ENCODE measurements at places on chromosomes 4 and X. TPM values are rescaled to one million over a fixed set of nuclear protein-coding genes. Genes with fewer than 3 reads are reported as not detected.

Gene BMX
- polyA plus RNA-seq: 3.9 TPM

Gene RASGEF1B
- 3.9 TPM for polyA plus RNA-seq

Gene RHOXF1
- 2.9 TPM for polyA plus RNA-seq

Gene CHST7
- polyA plus RNA-seq: 25.1 TPM

Gene TEX13B
- polyA plus RNA-seq: not detected

Gene LSM6
- 48.5 TPM for polyA plus RNA-seq

Gene SMIM10
- 11.1 TPM for polyA plus RNA-seq

Gene NDUFC1
- polyA plus RNA-seq: 80.1 TPM

Gene ATP10D
- 8.2 TPM for polyA plus RNA-seq

Gene SLC25A6
- 105 TPM for polyA plus RNA-seq

Gene CSAG3
- polyA plus RNA-seq: not detected

- no peak for DNase-seq
These were observed 1.5 kb upstream of the NKX6-1 start for GRCh38 chr4:84500386-84501201.

GRCh38 chrX:117996918-117997480, 119.6 kb downstream of the KLHL13 start:
- DNase-seq: no peak

DNA sequence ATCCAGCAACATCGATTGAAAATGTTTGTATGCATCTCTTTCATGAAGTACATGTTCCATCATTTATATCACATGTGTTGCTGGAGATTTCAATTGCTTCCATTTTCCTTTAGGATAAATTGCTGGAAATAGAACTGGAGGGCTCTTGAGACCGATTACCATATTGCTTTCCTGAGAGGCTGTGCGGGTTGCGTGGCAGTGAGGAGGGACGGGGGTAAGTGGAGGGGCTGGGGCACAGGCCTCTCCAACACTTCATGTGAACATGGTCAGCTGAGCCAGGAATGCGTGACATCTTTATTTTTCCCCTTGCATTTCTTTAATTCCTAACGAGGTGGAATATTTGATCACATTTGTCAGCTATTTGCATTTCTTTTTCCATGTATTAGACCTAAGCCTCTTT, 144.6 kb downstream of the TBL1X start:
- no peak for DNase-seq

GRCh38 chrX:105126201-105126600, 94.3 kb downstream of the TEX13A start:
- no peak for DNase-seq

DNA sequence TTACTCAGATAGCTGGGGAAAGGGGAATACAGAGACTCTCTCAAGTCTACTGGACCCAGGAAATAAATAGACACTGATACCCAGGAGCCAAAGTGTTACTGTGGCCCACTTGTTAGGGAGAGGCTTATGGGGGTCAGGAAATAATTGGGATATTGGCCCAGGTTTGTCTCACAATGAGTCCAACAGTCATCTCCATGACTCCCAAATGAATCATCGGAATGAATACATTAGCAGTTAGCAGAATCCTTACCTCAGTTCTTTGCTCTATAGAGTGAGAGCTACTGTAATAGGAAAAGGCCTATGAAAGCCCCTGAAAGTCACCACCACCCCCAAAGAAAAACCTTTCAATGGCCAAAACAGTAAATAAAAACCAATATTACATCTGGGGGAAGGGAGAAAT, 42.4 kb upstream of the ARHGEF6 start:
- no peak for DNase-seq

GRCh38 chr4:47972181-47972580, 44.3 kb downstream of the CNGA1 start:
- no peak for DNase-seq

- no peak for DNase-seq
These were observed 371.0 kb downstream of the BCOR start for GRCh38 chrX:39726771-39727170.

GRCh38 chr4:142035566-142035965, 399.2 kb downstream of the IL15 start:
- no peak for DNase-seq

- no peak for DNase-seq
These were observed 432 bp downstream of the TMEM175 start for GRCh38 chr4:932713-933070.

DNA sequence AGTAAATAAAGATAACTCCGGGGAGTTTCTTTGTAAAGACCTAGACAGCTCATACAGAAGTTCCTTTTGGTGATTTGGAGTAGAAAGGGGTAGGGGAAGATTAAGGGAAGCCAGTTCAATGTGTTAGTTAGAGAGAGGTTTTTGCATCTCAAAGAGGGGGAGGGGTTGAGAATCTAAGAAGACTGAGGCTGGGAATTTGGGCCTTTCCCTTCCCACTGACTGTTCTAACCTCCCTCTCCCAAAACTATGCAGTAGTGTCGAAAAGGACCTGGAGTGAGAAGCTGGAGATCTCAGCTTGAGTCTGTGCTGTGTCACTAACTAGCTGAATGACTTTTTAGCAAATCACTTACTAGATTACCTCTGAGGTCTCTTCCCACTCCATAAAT, 55.7 kb upstream of the CCDC160 start:
- no peak for DNase-seq

GRCh38 chrX:114038358-114038757, 545.5 kb upstream of the HTR2C start:
- DNase-seq: no peak

GRCh38 chr4:71009890-71010588, 16.6 kb downstream of the DCK start:
- DNase-seq: no peak

- DNase-seq: no peak
These were observed 109.9 kb downstream of the AFF1 start for GRCh38 chr4:87044511-87045233.

GRCh38 chr4:139266208-139266582, 13.8 kb downstream of the MGARP start:
- no peak for DNase-seq

DNA sequence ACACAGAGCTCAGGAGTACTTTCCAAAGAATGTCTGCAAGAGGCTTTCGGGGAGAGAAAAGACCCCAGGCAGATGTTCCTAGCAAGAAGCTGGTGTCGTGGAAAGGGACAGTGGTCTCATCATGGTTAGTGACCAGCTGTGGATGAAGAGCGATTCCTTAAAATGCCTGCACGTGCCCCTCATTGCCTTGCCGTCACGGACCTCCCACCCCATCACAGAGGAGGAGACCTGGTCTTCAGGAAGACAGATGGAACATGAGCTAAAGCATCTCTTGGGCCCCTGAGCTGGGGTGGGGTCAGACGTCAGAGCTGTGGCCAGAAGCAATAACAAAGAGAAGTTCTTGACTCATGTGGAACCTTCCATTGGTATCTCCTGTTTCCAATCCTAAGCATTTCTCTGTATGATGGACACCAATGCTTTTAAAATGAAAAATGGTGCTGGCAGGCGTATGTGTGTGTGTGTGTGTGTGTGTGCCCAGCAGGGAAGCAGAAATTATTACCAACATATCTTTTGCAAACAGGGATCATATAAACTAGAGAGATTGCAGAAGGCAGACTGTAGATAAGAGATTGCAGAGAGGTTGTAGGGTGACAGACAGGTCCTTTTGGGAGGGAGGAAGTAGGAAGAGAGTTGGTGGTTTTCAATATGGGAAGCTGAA, 25.2 kb upstream of the ASMTL start:
- DNase-seq: no peak

GRCh38 chr4:169312690-169313422, 42.1 kb upstream of the SH3RF1 start:
- DNase-seq: no peak

GRCh38 chrX:149467461-149467860, 37.6 kb downstream of the IDS start:
- no peak for DNase-seq

- DNase-seq: no peak
These were observed 67.7 kb downstream of the RHOH start for GRCh38 chr4:40264497-40264896.

GRCh38 chr4:130393642-130394041, 1297.7 kb downstream of the C4orf33 start:
- no peak for DNase-seq

DNA sequence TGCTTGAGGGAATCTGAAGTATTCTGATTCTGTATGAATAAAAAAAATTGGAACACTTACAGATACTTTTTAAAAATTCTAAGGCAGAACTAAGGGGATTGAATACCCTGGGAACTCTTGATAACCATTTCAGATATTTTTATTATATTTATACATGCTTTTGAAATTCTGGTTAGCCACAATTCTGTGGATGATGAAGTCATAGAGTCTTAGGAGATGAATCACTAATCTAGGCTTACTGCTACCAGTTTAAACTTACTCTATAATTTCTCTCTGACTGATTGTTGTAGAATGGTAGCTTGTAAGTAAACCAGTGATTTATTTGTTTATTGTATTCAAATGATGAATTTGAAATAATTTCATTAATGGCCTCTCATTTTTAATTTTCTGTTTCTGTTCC, 11.4 kb upstream of the SLAIN2 start:
- DNase-seq: no peak

- DNase-seq: no peak
These were observed 40.6 kb downstream of the FAM149A start for GRCh38 chr4:186144946-186145569.

DNA sequence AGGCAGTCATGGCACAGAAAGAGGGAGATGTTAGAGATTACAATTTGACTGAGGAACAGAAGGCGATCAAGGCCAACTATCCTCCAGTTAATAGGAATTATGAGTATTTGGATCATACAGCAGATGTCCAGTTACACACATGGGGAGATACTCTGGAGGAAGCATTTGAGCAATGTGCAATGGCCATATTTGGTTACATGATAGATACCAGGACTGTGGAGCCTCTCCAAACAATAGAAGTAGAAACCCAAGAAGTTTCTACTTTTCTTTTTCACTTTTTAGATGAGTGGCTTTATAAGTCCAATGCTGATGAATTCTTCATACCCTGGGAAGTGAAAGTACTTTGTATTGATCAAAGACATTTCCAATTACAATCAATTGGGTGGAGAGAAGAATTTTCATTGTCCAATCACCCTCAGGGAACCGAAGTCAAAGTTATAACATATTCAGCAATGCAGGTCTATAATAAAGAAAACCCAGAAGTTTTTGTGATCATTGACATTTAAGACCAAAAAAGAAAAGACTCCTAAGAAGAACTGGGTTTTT, 139.1 kb downstream of the MAB21L2 start:
- no peak for DNase-seq

DNA sequence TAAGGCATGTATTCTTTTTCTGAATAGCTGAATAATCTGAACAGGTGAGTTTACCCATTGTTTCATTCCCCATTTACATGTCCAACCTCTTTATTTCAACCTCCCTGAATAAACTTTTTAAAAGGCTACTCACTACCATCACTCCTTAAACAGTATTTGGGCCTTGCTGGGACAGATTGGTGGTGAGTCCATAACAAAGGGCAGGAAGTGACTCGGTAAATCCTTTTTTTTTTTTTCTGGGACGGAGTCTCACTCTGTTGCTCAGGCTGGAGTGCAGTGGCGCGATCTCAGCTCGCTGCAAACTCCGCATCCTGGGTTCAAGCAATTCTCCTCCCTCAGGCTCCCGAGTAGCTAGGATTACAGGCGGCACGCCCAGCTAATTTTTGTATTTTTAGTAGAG, 23.4 kb upstream of the SEC24B start:
- DNase-seq: no peak

- DNase-seq: no peak
These were observed 24.5 kb downstream of the PDLIM3 start for GRCh38 chr4:185510806-185511205.

DNA sequence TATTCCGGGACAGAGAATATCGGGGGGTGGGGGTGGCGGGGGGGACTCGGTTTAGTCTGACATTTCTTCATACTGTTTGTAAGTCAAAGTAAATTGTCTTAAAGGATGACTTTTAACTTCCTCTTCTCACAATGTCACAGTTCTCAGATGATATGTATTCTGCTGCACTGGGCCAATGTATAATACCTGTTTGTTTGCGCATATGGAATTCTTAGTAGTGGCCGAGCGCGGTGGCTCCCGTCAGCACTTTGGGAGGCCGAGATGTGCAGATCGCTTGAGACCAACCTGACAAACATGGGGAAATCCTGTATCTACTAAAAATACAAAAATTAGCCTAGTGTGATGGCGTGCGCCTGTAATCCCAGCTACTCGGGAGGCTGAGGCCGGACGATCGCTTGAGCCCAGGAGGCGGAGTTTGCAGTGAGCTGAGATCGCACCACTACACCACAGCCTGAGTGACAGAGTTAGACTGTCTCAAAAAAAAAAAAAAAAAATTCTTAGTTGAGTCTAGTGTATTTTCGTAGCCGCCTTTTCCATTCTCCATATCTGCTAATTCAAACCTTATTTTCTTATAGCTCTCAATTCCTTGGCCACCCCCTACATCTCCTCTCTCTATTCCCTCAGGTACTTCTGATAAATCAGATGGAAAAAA, 851 bp downstream of the POLR2B start:
- no peak for DNase-seq

DNA sequence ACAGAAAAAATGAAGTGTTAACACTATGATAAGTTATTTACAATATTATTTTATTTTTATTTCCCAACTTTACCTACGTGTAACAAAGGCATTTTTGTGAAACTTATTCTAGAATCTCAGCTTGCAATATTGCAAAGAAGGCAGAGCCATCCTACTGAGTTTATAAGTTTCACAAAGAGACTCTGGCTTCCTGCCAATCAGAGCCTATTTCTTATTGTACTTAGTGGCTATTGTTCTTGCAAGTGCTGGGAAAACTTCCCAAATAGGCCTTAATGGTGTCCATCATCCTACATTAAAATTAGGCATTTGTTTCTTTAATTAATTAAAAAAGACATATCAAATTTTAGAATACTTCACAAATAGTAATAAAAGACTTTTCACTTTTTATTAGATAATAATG, 233.2 kb downstream of the EPHA5 start:
- no peak for DNase-seq

DNA sequence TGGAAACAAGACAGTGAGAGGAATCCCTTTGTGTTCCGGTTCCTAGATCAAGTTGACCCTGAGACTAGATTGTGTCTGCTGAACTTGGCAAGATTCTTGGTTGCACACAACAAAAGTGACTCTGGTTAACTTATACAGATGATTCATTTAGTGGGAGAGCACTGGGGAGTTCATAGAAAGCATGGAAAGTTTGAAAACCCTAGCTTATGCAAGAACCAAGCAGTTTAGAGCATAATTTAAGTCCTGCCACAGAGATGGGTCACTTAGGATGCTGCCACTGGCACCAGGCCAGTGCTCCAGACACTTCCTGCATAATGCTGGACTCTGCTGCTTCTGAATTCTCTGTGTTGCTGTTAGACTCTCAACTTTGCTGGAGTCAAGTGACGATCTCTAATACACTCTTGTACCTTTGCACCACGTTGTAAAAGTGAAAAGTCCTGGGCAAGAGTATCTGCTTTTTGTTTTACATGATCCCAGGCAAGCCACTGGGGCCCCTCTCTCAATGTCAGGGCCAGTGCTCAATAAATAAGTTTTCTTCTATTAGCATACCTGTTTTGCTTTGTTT, 12.7 kb upstream of the DCUN1D4 start:
- DNase-seq: no peak
